Sciatic nerve (tissue), 2 donors: ENCODE measurements at places on chromosomes 11 and 22. TPM values are rescaled to one million over a fixed set of nuclear protein-coding genes. Genes with fewer than 3 reads are reported as not detected.

The CHRNA10 gene
- 4.6 TPM for total RNA-seq

GRCh38 chr11:6418557-6419008 is 311 bp downstream of the APBB1 start:
- no peak for DNase-seq

- DNase-seq = peak; percentile 75
Measured at GRCh38 chr11:126585774-126586491, 230.4 kb downstream of the ST3GAL4 start.

GRCh38 chr11:72637926-72638325 is 36.3 kb downstream of the PDE2A start:
- no peak for DNase-seq

GRCh38 chr22:28795071-28795693 is 5.2 kb downstream of the XBP1 start:
- no peak for DNase-seq

DNA sequence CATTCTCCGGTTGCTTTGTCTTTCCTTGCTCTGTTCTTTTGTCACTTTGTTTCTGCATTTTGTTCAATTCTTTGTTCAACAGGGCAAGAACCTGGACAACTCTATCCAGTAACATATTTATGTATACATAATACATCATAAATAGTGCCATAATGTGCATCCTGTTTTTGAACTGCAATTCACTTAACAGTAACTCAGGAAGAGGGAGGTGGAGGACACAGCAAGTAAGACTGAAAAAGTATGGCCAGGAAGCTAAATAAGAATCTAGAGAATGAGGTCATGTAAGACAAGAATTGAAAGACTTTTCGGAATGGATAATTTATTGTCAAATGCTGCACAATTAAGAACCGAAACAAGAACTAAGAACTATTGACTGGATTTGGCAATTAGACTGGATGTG is 29.2 kb upstream of the CHORDC1 start:
- DNase-seq = no peak
